ENCODE measurements at places on chromosomes 1 and 21.

- DNase-seq: no peak
These were observed 33.2 kb downstream of the KCNA10 start for GRCh38 chr1:110485725-110486124.

- DNase-seq: no peak
These were observed 149.7 kb downstream of the GREM2 start for GRCh38 chr1:240462277-240462676.

- no peak for DNase-seq
These were observed 114.5 kb downstream of the GRIK1 start for GRCh38 chr21:29825345-29825744.

DNA sequence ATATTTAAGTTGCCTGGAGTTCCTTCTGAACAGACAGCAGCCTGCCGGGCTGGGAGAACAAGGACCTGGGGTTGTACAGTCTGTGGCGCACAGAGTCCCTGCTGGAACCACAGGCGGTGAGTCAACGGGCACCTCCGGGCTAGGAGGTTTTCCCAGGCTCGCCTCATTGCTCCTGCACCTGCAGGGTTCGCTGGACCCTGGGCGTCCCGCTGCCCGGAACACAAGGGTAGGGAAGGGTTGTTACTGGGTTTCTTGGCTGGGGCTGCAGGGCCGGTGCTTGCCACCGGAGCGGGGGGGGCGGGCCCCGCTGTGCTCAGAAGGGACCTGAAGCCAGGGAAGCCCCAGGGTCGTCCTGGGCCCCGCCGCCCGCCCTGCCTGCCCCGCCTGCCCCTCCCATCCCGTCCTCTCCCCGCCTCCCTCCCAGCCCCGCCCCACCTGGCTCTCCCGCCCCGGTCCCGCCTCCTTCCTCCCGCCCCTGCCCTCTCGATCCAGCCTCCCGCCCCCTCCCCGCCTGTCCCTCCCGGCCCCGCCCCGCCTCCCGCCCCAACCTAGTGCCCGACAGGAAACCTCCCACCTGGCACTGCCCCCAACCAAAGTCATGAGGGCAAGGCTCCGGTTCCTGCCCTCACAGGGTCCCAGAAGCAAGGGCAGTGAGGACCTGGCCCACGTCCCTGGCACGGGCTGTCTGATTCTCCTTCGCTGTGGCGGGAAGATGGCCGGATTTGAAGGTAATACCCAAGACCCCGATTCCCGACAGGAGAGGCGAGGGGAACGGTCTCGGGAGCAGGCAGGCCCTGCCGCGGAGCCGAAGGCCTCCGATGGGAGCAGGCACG, 6.8 kb downstream of the JMJD4 start:
- peak; percentile 29 for DNase-seq

DNA sequence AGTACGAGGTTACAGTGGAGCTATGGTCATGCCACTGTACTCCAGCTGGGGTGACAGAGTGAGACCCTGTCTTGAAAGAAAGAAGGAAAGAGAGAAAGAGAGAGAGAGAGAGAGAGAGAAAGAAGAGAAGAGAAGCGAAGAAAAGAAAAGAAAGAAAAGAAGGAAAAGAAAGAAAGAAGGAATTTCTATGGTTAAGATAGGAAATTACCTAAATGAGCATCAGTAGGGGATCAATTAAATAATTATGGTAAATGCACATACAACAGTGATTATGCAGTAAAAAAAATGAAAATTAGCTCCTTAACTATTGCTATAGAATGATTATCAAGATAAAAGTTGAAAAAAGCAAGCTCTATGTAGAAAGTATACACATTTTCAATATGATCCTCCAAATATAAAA, 59.8 kb downstream of the COLGALT2 start:
- no peak for DNase-seq

DNA sequence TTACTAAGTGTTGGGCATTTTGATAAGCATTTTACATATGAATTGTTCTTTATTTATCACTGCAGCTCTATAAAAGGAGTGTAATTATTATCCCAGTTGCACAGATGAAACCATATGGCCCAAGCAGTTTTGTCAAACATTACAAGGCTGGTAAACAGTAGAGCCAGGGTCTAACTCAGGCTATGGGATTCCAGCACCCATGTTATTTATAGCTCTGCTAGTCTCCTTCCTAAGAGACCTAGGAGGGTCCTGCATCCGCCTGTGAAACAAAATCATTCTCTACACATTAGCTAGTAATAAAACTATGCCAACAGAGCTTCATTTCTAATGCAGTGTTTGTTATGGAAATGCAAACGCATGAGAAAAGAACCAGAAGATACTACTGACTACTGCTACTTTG, 58.6 kb downstream of the IL23R start:
- DNase-seq: no peak

DNA sequence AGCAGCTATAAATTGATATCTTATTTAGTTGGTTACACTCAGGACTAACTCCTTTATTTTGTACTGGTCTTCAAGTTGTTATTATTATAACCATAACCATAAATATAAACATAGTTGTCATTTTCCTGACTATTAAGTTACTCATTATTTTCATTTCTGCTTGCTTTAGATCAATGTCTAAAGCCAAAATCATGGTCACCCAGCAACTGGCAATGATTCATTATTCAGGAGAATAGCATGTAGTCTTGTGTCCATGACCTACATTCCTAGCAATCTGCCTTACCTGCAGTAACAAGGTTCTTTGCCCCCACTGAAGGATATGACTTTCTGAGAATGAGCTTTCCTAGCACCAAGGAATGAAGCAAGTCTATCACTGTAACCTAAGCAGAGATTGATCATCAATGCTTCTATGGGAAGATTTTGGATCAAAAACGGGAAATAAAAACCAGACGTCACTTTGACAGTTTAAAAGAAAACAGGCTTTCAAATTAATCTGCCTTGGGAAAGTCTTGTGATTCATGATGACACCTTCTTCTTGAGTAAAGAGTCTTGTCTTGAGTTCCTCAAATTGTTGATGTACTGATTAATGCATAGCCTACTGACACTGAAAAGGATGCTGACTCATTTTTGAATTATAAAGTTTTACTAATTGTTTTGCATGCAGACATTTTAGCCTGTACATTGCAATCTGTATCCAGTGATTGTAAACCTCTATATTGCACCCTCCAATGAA, 203.3 kb upstream of the IVNS1ABP start:
- no peak for DNase-seq

- no peak for DNase-seq
These were observed 6.6 kb downstream of the MYBPH start for GRCh38 chr1:203168991-203169390.

GRCh38 chr1:1980467-1981141, 23.0 kb downstream of the CFAP74 start:
- no peak for DNase-seq

DNA sequence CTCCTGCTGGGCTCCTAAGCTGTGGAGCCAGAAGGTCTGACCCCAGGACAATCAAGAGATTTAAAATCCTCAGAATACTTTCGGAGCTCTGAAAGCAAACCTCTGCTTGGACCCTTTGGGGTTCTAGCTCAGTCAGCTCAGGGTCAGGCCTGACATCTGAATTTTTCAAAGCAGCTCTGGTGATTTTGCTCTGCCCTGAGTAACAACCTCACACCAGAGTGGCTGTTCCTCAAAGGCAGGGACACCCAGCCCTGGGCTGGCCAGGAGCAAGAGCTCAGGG, 11.9 kb downstream of the SLC1A7 start:
- no peak for DNase-seq

GRCh38 chr1:219209578-219209977, 35.9 kb downstream of the LYPLAL1 start:
- no peak for DNase-seq

- DNase-seq: no peak
These were observed 29.6 kb upstream of the NPPB start for GRCh38 chr1:11888206-11888876.

DNA sequence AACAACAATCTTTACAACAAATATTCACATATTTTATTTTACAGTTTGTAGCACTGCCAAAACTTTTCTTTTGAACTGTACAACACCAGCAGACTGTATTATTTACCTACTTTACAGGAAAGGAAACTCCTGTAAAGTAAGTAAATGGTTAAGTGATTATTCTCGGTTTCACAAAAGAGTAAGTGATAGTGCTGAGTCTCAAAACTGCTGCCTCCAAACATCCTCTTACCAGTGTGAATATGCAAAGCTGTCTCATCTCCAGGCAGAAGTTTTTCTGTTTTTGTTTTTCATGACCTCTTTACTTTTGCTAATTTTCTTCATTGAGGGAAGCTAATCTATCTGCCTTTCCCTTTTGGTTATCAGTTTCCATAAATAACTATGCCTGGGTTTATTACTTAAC, 286.7 kb downstream of the SRGAP2C start:
- no peak for DNase-seq

- no peak for DNase-seq
These were observed 9.1 kb upstream of the SRSF10 start for GRCh38 chr1:23989263-23989662.

GRCh38 chr1:204134103-204134502, 17.7 kb downstream of the ETNK2 start:
- no peak for DNase-seq

DNA sequence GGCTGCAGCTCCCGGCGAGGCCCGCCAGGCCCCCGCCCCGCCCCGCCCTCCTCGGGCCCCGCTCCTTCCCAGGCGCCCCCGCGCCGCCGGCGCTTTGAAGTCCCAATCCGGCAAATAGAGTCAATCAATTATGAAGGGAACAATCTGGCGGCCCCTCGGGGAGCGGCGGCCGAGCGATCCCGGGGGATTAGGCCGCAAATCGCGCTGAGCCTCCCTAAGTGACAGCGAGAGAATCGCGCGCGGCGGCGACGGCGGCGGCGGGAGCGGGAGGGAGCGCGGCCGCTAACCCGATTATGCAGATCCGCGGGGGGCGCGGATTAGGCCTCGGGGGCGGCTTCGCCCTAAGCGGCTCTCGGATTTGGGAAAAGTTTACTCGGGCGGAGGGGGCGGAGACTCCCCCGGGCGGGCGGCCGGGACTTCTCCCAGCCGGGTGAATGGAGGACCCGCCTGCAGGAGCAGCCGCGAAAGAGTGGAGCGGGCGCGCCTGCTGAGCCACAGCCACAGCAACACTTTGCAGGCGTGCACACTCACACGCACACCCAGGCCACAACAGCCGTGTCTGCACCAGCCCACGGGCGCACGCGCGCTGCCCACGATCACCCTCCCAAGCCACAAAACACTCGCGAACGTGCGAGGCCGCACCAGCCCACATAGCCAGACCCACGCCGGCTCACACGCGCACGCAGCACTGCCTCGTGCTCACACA, 23.0 kb upstream of the DMBX1 start:
- no peak for DNase-seq

DNA sequence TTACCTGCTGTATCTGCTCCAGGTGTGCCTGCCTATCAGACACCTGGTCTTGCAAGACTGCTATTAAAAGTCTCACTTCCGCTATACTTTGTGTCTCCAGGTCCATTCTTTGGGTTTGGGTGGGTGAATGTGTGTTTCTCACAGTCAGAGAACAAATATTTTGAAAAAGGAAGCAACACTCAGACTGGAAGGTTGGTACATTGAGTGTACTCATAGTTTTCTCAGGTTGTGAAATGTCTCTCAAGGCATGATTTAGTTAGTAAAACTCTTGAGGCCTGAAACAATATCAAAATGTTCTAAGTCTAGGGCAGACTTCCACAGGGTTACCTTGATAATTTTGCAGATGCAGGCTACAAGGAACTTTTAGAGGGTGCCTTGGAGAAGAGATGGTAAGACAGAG, 429.9 kb upstream of the ZRANB2 start:
- DNase-seq: no peak

DNA sequence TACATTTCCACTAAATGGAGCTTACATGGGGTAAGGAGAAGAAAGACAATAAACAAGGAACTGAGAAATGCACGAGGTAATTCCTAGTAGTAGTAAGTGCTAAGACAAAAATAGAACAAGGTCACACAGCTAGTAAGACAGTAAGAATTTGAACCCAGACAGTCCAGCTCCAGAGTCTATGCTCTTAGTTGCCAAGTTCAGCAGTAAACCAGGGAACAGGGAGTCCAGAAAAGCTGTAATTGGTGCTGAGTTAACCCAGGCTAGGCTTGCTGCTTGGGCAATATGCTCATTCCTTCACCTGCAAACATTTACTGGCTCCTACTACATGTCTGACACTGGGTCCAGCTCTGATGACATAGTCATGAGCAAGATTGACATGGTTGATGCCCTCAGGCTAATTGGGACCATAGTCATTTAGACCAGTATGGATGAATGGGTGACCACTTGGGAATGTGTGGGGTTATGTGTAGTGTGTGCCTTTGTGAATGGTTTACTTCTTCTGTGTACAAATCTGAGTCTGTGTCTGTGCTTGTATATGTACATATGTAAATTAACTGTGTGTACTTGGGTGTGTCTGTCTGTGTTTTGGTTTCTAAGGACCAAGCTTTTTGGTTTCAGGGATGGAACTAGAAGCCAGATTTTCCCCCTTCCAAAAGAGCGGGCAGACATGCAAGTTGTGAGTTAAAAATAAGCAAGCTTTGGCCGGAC, 2.0 kb downstream of the GPX7 start:
- DNase-seq: no peak

- no peak for DNase-seq
These were observed 30.4 kb downstream of the PBX1 start for GRCh38 chr1:164589408-164589807.

DNA sequence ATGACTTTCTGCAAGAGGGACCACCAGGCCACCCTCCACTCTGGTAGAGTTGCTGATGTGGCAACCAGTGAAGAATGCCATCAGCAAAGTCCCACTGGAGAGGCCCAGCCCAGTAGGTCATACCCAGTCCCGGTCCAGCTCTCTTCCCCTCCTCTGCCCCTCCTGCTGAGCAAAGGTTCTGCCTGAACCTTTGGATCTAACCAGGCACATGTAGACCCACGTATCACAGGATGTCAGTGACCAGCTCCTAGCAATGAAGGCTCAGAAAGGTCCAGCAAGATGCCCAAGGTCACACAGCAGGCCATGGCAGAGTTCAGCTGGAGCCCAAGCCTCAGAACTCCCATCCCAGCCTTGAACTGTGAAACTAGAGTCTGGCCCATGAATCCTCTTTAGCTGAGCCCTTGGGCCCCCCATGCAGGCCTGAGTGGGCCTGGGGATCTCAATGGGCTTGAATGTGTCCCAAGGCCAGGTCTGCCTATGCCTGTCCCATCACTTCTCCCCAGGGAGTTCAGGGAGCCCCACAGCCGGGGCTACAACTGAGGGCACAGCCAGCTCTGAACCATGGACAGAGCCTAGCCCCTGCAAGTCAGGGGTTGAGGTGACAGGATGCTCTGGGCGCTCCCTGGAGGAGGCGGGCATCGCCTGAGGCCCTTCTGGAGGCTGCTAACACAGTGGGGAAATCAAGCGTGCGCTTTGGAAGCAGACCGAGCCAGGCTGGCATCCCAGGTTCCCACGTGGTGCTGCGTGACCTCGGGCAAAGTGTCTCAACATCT, 21.4 kb upstream of the PADI1 start:
- no peak for DNase-seq

DNA sequence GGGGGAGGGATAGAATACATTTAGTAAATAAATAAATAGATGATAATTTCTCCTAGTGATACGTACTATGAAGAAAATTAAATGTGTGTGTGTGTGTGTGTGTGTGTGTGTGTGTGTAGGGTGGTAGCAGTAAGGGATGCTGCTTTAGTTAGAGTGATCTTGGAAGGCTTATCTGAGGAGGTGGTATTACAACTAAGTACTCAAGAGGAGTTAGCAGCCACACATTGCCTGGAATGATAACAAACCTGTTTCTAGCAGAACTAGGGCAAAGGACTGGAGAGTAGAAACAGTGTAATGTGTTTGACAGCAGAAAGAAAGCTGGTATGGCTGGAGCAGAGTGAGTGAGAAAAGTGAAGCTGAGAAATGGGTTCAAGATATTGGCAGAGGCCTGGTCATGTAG, 58.3 kb upstream of the FASLG start:
- no peak for DNase-seq

Data from NCI-H2081 treated with DMSO at 0.1 percent for 48 hours (cell line).